ENCODE measurements at places on chromosomes 3 and 15.

GRCh38 chr3:140223631-140224030, 288.6 kb downstream of the CLSTN2 start:
- no peak for DNase-seq

GRCh38 chr3:48435774-48436476, 4.0 kb downstream of the CCDC51 start:
- peak; percentile 58 for DNase-seq

- DNase-seq = peak; percentile 34
Measured at GRCh38 chr15:26628071-26628470, 144.8 kb downstream of the GABRB3 start.

GRCh38 chr15:48823237-48823636, 12.4 kb upstream of the CEP152 start:
- DNase-seq = no peak

DNA sequence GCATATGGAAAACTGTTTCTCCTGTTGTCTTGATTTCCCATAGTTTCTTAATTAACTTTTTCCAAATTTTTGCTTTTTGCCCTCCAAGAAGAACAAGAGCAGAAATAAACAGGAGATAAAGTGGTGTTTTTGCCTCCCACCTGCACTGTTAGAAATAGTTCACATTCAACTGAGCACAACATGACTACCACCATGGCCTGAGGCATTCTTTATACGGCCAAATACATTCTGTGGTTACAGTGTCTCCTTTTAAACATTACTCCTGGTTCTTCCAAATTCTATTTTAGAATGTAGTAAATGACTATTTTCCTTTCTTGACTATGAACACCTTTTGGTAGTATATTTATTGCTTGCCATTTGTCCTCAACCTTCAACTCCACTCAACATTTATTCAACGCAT, 98.5 kb downstream of the LARS2 start:
- no peak for DNase-seq

GRCh38 chr15:51401872-51402517, 60.5 kb downstream of the GLDN start:
- DNase-seq = peak; percentile 18

GRCh38 chr3:35954413-35954812, 315.1 kb downstream of the ARPP21 start:
- no peak for DNase-seq

GRCh38 chr3:111238885-111239284, 167.3 kb downstream of the NECTIN3 start:
- DNase-seq = no peak

DNA sequence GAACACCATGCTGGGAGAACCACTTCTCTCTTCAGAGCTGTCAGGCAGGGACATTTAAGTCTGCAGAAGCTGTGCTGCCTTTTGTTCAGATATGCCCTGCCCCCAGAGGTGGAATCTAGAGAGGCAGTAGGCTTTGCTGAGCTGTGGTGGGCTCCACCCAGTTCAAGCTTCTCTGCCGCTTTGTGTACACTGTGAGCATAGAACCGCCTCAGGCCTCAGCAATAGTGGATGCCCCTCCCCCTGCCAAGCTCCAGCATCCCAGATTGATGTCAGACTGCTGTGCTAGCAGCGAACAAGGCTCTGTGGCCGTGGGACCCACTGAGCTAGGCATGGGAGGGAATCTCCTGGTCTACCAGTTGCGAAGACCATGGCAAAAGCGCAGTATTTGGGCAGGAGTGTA, 121.6 kb downstream of the NFKBIZ start:
- no peak for DNase-seq

DNA sequence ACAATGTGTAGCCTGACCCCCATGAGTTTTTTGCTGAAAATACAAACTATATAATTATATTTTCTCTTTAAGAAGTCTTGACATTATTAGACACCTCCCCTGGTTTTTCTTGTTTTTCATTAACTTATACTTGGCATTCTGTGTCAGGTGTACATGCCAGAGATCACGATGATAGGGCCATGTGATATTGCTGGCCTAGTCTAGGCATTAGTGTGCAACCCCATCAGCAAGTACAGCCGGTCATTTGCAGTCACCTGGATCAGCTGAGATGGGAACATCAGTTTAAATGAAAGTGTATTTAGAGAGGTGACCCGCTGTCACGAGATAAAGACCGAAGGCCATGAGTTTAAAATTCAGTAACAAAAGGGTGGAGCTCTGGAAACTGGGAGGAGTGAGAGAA, 12.6 kb upstream of the SPPL2A start:
- no peak for DNase-seq

DNA sequence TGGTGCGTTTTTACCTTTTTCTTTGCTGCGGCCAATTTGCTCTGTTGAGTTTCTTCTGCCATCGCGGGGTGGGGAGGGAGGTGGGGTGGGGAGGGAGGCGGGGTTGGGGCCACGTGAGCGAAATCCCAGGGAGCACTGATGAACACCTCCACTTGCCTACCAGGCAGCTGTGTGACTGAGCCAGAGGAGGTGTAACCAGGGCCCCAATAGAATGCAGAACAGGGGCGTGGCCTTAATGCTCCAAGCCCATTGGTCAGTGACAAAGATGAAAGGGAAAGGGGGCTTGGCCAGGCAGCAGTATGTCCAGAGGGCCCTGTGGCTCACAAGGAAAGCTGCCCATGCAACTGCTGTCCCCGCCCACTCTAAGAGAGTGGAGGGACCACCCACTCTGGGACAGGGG, 21.4 kb upstream of the OR4F6 start:
- DNase-seq = no peak

DNA sequence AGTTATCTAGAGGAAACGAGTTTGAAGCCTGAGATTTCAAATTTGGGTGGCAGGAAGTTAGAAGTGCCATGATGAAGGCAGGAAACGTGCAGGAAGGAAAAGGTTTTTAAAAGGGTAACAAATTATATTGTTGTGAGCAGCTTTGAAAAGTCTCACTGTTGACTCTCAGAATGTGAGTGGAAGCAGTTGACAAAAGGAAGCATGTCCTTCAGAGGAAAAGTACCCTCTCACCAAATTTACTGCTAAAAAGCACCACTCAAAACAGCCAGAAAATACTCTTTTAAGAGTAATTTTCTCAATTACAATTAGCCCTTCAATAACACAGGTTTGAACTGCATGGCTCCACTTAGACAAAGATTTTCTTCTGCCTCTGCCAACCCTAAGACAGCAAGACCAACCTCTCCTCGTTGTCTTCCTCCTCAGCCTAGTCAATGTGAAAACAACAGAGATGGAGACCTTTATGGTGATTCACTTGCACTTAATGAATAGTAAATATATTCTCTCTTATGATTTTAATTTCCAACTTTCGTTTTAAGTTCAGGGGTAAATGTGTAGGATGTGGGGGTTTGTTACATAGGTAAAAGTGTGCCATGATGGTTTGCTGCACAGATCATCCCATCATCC, 117.1 kb upstream of the LIPC start:
- no peak for DNase-seq

Data from COR-L47 (cell line).